ENCODE measurements at places on chromosomes 1 and 21.

DNA sequence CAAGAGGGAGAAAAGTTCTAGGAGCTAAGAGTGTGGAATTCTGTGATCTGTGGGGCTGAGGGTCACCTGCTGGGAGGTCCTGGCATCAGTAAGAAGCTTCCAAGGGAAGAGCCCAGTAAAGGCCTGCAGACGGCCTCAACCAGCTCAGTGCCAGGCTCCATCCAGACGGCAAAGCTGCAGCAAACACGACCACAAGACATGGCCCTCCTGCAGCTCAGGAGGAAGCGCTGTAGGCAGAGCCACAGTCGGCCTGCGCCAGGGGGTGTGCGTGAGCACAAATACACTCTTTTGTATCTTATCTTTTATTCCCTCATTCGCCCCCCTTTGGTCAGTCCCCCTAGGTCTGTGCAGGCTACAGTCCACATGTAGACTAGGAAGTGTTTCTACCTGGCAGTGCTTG, 13.4 kb downstream of the C1orf174 start:
- DNase-seq, result no peak

DNA sequence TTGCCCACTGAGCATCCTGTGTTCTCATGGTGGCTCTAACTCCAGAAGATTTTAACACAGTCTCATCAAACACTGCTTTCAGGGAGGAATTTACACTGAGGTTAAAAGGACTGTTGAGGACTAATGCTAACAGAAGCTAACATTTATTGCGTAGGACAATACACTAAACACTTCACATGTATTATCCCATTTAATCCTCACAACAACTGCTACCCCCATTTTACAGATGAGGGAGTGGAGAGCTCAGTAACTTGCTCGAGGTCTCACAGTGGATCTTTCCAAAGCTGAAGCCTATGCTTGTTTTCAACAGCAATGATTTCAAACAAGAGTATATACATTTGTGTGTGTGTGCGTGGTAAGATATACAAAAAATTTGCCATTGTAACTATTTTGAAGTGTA, 13.9 kb downstream of the ATF3 start:
- DNase-seq, result no peak

GRCh38 chr1:117567976-117568375, 37.9 kb upstream of the TENT5C start:
- no peak for DNase-seq

GRCh38 chr1:1966071-1966740, 37.4 kb downstream of the CFAP74 start:
- no peak for DNase-seq

GRCh38 chr1:95018602-95019369, 54.0 kb downstream of the ALG14 start:
- no peak for DNase-seq
